Caudate nucleus (tissue), 63 donors: ENCODE measurements at places on chromosomes 5 and 9.

DNA sequence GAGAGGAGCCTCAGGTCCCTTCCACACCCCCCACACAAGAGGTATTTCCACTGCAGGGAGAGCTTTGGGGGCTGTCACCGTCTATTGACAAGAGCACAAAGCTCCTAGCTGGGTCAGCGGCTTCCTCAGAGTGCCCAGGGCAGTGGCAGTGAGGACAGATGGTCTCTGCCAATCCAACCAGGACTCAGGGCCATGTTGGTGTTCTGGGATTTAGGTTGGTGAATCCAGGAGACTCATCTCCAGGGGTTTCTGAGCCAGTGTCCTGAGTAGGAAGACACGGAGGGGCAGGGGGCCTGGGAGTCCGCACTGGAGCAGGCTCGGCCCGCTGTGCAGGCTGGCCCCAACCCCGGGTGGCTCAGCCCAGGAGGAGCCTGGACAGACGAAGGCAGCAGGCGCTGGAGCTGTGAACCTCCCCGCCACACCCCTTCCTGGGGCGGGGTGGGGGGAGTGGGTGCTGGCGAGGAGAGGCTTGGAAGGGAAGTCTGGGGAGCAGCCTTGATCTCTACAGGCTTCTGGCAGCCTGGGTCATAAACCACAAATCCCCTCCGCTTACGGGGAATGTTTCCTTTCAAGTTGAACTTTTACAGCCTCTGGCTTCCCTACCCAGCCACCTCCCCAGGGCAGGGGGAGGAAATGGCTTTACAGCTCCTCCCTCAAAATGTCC is 19.6 kb downstream of the CRB2 start:
- no peak for DNase-seq

DNA sequence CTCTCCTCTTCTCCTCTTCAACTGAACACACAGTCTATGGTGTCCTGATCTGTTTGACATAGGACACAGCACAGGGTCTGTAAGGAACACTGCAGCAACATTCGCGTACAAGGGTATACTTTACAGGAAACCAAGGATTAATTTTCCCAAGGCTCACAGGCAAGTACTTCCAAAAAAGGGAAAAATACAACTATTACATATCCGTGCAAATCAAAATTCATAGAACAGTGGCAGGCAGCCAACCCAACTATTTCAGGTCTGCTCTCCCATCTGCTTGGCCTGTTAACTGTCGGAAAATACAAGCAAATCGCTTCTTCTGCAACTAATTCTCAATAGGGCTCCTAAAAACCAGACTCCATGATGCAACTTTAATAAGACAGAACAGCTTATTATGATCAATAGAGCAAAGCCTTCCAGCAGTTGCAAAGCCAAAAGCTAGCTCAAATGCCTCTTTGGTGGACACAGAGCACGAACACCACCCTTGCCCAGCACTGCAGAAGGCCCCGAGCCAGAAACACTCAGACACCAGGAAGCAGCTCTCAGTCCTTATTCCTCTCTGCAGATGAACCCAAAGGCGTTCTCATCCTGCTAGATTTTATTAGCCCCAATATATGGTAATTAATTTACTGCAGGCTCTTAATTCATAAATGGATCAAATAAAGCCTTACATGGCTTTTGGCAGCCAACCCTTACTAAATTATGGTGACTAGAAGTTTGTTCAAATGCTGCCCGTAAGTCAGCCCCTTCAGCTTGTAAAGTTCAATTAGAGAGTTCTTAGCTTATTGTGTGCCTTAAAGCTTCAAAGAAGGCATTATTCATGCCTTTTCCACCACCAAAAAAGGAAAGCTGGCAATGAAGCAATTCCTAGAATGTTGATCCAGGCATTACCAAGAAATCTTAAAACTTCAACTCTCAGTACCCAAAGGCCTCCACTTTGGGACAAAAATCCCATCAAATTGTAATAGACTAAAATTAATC is 68.8 kb downstream of the ZNF608 start:
- DNase-seq = peak; percentile 55

DNA sequence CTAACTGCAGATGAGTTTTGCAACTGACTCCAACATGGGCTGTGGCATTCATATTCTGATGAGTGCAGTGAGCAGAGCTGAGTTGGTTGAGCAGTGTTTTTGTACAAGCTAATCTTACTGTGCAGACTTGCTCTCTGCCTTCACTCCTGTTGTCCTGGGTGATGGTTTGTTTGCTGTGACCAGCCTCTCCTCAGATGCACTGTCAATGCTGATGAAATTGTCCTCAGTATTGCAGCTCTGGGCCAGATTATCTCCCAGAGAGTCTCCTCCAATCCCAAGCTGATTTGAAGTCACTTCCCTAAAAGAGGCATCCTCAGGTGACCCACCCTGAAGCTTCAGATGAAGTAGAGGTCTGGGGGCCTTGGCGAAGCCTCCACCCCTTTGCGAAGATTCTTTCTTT is 581.8 kb downstream of the ACTL7B start:
- no peak for DNase-seq

DNA sequence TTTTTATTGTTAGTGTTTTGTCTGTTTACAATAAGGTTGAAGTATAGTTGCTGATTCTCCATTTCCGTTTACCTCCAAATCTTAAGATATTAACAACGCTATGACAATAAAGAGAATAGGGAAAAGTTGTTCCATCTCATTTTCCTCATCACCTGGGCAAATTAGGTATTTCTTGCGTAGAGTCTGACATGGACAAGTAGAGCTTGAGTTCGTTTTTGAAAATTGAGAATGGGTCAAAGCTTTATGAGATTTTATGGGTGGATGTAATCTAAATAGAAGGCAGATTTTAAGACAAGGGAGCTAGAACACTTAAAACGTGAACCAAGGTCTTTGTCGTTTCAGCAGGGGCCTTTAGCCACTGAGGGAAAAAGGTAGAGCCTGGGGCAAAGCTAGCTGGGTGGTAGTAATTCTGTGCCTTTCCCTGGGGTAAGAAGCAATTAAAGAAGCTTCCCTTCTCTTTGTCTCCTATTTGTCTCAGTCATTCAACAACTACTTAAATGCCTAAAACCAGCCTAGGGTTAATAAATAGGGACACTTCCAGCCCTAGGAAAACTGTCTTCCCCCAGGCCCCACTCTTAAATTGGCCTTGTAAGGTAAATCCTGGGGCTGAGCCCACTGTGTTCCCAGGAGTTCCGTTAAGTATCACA is 551 bp upstream of the CAAP1 start:
- no peak for DNase-seq

DNA sequence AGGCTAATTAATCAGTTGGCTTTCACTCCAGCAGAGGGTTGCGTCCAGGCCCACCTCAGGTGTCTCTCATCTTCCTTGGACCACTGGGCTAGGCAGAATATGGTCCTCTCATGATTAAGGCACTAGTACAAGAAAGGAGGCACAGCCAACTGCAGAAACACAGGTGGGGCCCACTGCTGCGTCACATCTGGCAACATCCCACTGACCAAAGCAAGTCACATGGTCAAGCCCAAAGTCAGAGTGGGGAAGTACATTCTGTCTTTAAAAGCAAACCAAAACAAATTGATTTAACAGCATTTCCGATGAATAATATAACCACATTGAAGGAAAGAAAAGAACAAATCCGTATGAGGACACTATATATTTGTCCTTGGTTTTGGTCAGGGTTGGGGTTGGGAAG is 28.0 kb upstream of the UBTD2 start:
- no peak for DNase-seq

DNA sequence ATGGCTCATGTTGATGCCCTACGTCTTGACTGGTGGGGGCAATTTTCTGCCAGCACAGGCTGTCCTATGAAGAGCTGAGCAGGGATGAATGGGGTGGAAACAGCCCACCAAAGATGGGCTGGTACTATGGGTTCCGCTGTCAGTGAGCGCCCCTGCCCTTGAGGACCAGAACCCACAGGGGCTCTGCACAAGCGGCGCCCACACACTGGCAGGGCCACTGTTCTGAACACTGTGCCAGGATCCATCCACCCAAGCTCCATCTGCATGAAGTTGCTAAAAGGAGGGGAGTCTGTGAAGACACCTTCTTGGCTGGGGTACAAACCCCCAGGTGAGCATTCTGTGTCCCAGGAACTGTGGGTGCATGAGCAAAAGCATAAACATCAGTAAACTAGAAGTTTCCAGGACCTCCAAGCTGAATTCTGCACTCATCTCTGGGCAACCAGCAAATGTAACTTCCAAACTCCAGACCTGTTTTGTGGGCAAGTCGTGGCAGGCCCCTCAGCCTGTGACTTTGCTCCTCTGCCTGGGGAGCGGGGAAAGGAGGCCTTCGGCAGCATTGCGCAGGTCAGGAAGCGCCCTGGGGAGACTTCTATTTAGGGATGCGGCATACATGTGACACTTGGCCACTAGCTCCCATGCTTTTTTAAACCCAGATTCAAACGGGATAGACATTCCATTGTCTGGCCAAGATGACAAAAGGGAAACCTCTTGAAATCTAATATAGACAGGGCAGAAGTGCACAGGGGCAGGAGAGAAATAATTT is 48.9 kb downstream of the PTPN3 start:
- DNase-seq = no peak

DNA sequence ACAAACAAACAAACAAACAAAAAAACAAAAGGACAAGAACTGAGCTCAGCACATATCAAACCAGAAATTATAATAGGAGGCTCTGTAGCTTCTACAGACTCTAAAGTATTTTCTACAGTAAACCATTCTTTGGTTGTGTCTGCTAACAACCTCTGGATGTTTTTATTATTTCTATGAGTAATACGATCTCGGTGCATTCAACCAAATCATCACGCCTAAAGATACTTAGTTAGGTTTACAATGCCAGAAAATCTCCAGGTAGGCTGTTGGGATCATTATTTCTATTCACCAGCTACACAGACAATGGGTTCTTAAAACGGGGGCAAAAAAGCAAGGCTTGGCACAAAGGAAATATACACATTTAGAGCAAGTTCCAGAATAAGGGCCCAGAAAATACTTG is 41.6 kb upstream of the ALDOB start:
- no peak for DNase-seq
